ENCODE measurements at places on chromosomes 2 and 18. TPM values are rescaled to one million over a fixed set of nuclear protein-coding genes. Genes with fewer than 3 reads are reported as not detected.
A peak's percentile ranks its signal among the peaks of the same experiment; 100 is the strongest.

DNA sequence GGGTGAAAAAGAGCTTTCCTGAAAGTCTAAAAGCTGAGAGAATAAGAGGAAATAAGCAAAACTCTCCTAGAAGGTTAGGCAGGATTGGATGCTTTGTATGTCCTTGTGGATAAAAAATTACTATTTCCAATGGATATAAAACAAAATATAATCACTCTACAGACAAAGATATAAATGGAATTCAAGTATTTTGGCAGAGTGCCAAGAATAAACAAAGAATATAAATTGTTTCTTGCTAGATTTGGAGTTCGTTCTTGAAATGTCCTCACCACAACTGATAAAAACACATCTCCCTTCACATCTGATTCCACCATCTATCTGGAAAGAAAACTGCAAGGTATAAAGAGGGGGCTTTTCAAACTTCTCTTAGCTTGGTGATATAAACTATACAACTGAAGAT, 13.3 kb downstream of the SULT1C3 start:
- H3K4me1 ChIP-seq = no peaks in the 10 kb centered on the region
- H3K27me3 ChIP-seq = peaks cover 14% of the 10 kb centered on the region
- no peak overlapping the region for H3K27ac ChIP-seq
- no peak overlapping the region for H3K4me3 ChIP-seq

DNA sequence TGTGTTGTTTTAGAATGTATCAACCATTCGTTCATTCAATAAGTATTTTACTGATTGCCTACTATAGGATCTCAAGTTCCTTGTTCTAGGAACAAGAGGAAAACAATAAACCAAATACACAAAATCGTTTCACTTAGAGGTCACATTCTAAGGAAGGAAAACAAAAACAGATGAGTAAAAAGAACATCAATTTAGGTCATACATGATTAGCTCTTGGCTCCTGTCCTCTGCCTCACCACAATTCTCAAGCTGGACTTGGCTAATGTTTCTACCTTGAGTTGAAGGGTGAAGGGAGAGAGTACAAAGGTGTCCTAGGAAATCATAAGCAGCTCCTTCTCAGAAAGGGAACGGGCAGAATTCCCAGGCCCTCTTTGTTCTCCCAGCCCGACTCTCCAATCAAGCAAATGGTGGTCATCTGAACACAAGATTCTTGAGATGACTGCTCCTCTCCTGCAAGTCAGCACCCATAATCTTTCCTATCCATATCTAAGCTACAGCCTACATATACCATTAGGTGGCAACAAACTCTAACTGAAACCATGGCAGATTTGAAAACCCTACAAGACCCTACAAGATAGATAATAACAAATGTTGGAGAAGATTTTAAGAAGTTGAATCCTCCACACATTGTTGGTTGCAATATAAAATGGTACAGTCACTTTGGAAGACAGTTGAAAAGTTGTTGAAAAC, 76.0 kb downstream of the CBLN2 start:
- no peak for DNase-seq
- H3K27me3 ChIP-seq = no peaks in the 10 kb centered on the region
- H3K36me3 ChIP-seq = no peaks in the 10 kb centered on the region
- no peak overlapping the region for H3K27ac ChIP-seq

DNA sequence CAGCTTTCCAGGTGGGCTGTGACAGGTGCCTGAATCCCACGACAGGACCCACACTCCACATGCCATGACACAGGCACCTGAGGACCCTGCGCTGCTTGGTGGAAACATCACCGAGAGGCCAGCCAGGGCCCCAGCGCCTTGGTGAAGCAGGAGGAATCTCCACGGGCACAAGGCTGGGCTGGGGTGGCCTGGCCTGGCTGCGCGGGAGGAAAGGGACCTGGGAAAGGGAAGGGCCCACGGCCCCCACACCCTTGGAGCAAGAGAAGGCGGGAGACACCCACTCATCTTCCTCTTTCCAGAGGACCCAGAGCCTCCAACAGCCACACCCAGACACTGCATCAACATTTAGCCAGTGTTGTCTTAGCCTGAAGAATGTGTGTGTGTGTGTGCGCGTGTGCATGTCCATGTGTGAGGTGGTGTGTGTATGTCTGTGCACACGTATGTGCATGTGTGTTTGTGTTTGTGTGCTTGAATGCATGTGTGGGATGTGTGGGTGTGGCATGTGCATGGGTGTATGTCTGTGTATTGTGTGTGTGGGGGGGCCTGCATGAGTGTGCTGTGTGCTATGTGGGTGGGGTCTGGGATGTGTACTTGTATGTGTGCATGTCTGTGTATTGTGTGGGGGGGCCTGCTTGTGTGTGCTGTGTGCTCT, 6.3 kb upstream of the OTOS start:
- no peak overlapping the region for H3K27ac ChIP-seq
- peaks cover 9% of the 10 kb centered on the region for H3K27me3 ChIP-seq
- no peaks in the 10 kb centered on the region for H3K4me1 ChIP-seq

DNA sequence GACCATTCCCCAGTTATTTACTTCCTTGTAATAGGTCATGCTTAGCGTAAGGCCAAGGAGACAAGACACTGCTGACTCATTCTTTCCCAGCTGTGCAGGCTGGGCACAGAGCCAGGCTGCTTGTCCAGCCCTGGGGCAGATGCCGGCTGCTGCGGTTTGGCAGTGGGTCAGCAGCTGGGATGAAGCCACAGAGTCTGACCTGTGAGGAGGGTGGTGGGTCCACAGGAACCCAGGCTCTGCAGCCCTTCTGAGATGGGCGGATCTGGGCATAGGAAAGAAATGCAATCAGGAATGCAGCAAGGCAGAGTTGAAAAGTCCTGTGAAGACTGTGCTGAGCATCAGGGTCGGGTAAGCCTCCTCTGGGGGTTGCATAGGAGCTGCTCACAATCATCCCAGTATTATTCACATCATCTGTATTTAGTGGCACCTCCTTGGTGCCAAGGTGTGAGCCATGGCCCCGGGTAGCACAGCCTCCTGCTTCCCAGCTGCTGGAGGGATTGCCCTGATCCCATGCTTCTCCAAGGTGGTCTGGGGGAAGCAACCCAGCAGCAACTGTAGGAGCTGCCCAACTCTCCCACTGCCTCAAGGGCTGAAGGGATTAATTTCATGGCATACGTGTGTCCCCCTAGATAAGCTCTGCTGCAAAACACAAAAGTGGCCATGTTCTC, 139.0 kb downstream of the DDX1 start:
- no peak overlapping the region for H3K27ac ChIP-seq
- DNase-seq = no peak
- H3K4me3 ChIP-seq = no peak overlapping the region

DNA sequence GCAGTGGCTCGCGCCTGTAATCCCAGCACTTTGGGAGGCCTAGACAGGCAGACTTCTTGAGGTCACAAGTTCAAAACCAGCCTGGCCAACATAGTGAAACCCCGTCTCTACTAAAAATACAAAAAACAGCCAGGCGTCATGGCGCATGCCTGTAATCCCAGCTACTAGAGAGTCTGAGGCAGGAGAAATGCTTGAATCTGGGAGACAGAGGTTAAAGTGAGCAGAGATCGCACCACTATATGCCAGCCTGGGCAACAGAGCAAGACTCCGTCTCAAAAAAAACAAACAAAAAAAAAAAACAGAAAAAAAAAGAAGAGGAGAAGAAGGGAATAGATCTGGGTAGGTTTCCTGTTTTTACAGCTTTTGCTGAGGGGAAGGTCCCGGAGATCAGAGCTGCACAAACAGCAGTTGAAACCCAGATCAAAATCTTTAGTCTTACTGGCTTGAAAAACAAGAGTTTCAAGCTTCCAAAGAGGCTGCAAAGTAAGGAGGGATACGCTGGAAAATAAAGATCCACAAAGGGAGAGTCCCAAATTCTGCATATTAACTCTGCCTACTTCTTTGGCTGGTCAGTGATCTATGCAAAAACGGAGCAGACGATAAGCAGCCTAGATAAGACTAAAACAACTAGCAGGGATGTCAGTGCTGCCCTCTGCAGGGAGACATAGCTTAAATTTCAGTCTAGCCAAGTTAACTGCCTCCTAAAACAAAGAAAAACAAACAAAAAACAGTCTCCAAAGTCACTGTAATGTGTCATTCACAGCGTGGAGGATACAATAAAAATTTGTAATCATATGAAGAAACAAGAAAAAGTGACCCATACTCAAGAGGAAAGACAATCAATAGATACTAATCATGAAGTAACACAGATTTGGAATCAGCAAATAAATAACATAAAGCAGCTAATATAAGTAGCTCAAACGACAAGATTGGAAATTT, 74.1 kb downstream of the TLK1 start:
- DNase-seq = peak; percentile 79
- H3K27me3 ChIP-seq = no peaks in the 10 kb centered on the region
- H3K4me3 ChIP-seq = peak overlapping the region; percentile 69
- peak overlapping the region; percentile 73 for H3K27ac ChIP-seq
- peaks cover 13% of the 10 kb centered on the region for H3K36me3 ChIP-seq

DNA sequence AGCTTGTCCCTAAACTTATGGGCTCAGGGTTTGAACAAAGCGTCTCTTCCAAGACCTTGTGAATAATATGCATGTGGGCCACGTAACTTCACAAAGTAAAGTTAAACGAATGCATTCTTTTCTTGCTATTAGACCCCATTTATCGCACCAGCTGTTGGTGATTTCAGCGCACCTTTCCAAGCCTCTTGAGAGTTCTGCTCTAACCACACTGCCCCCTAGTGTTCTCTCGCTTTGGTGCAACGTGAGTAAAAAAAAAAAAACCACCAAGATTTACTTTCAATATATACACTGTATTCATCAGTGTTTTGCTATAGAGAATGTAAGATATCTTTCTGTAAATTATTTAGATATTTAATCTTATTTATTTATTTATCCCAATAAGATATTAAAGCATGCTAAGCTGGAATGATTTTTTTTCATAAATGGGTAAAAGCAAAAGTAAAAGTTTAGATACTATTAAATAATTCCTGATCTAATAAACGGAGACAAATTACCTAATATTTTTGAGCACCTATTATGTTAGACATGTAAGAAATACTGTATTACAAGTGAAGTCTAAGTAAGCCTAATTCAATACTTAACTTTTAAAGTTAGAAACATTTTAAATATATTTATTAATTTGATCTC, 459.5 kb downstream of the DLGAP1 start:
- H3K4me1 ChIP-seq = no peaks in the 10 kb centered on the region
- peaks cover 4% of the 10 kb centered on the region for H3K27me3 ChIP-seq
- no peak overlapping the region for H3K27ac ChIP-seq

GRCh38 chr2:202721621-202722020, 86.9 kb downstream of the FAM117B start:
- no peak overlapping the region for H3K4me3 ChIP-seq
- no peak overlapping the region for H3K27ac ChIP-seq
- DNase-seq = no peak
- no peaks in the 10 kb centered on the region for H3K27me3 ChIP-seq
- peaks cover 17% of the 10 kb centered on the region for H3K36me3 ChIP-seq
- peaks cover 36% of the 10 kb centered on the region for H3K4me1 ChIP-seq

DNA sequence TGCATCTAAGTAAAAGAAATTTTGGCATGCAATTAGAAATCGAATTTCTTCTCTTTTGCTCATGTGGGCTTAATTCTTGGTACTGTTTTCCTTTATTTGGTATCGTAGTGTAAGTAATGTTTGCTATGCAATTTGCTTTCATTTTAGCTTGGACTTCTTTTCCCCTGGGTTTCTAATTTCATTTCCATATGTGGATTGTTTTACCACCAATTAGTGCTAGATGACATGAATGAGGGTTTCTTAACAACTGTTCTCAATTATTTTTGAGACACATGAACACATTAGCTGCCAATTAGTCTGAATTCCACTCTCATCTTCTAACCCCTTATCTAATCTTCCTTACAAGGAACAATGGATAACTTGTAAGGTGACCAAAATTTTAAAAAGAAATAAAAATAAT, 1047.2 kb upstream of the PIK3C3 start:
- no peak for DNase-seq
- H3K36me3 ChIP-seq = no peaks in the 10 kb centered on the region
- no peaks in the 10 kb centered on the region for H3K4me1 ChIP-seq
- no peak overlapping the region for H3K4me3 ChIP-seq

- no peak overlapping the region for H3K4me3 ChIP-seq
- H3K4me1 ChIP-seq = peaks cover 40% of the 10 kb centered on the region
- H3K36me3 ChIP-seq = peaks cover 6% of the 10 kb centered on the region
- no peak overlapping the region for H3K27ac ChIP-seq
- no peaks in the 10 kb centered on the region for H3K27me3 ChIP-seq
Measured at GRCh38 chr2:119764832-119765231, 5.1 kb downstream of the PTPN4 start.

DNA sequence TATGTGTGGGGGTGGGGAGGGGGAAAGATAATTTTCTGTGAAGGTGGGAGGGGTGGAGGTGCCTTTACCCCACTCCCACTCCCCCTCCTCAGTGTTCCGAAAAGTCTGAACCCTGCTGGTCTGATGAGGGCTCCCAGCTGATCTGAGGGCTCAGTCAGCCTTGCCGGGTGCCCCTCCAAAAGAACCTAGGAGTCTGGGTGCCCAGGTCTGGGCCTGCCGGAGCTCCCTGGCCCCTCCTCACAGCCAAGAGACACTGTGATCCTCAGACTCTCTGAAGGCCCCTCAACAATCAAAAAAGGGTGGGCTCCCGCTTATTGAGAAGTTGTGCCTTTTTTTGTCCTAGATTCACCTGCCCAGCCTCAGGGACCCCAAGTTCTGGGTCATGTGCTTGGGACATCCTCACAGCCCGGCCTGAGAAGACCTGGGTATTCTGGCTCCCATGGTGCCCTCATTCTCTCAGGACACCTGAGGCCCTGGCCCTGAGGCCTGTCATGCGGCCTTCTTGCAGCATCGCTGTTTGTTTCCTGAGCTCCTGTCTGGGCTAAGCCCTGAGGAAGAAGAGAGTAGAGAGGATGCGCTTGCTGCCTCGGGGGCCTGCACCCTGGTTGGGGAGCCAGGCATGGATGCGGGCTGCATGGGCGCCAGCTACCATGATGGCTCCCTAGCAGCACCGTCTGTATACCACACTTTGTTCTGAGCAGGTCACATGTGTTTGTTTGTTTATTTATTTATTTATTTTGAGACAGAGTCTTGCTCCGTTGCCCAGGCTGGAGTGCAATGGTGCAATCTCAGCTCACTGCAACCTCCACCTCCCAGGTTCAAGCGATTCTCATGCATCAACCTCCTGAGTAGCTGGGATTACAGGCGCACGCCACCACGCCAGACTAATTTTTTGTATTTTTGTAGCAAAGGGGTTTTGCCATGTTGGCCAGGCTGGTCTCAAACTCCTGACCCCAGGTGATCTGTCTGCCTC, 44.0 kb downstream of the SDC1 start:
- no peaks in the 10 kb centered on the region for H3K36me3 ChIP-seq
- H3K27ac ChIP-seq = no peak overlapping the region
- H3K27me3 ChIP-seq = peaks cover 2% of the 10 kb centered on the region
- no peak overlapping the region for H3K4me3 ChIP-seq

DNA sequence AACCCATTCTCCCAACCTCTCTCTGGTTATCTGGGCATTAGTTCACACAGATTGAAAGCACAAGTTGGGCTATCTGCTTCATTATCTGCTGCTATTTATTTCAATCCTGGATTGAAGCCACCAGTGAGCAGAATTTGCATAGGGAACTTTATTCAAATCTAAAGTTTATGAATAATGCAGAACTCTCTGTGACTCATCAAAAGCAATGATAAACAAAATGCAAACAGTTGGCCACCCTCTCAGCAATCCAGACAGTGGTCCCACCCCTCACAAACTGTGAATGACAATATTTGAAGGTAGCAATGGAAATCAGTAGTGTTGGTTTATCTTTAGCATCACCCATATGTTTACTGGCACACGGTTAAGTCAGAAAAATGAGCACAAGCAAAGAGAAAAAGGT, 106.8 kb upstream of the TMEM178A start:
- DNase-seq = no peak
- no peaks in the 10 kb centered on the region for H3K27me3 ChIP-seq
- no peak overlapping the region for H3K27ac ChIP-seq
- peaks cover 3% of the 10 kb centered on the region for H3K36me3 ChIP-seq
- H3K4me1 ChIP-seq = no peaks in the 10 kb centered on the region
- H3K4me3 ChIP-seq = no peak overlapping the region

The CDC42EP3 gene
- 25.2 TPM for total RNA-seq

The ARHGEF33 gene
- 0.09 TPM for total RNA-seq

The PTCD3 gene
- 200 TPM for total RNA-seq

The IL1R2 gene
- total RNA-seq = 25.4 TPM

Measured in activated CD4-positive, alpha-beta T cell treated with anti-CD3 and anti-CD28 coated beads for 36 hours (primary cell).